ENCODE measurements at places on chromosomes 5 and 9. TPM values are rescaled to one million over a fixed set of nuclear protein-coding genes. Genes with fewer than 3 reads are reported as not detected.
A peak's percentile ranks its signal among the peaks of the same experiment; 100 is the strongest.

DNA sequence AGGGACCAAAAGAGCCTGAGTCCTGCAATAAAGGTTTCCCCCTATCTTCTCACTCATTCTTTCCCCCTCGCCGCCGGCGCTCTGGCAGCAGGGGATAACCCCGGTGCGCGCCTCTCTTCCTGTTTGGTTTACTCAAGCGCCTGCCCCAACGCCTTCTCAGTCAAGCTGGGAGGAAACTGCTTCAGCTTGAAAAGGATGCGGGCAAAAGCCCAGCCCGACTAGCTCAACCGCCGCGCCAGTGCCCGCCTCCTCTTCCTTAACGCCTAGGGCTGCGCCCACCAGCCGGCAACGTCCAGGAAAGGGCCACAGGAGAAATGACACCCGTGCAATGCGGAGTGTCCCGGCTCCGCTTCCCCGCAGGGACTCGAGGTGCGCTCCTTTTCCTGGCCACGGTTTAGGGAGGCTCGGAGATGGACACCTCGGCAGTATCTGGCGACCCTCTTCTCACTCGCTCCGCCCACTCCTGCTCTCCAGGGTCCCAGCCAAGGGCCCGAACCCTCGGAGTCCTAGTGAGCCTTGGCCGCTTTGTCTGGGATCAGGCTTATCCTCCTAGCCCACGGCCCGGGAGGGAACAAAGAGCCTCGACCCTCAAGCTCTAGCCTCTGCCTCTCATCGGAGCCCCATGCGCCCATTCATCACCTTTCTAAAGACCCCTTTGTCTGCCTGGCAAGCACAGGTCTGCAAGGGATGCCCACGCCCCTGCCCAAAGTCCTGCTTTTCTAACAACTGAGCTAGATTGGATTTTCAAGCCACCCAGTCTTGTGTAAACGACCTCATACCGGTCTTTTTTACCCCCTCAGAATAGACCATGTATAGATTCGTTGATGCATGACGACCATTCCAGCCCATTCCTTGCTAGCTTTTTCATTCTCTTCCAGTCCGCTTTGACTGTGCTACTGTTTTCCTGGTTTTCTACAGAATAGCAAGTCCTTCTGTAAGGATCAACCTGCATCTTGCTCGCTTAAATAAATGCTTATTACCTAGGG lies 2.0 kb downstream of the ST8SIA4 start:
- 0 out of 2 replicates have a peak, but pooled peaks cover 4% of the 10 kb centered on the region for H3K4me1 ChIP-seq
- peak; percentile 27 for DNase-seq
- no peak overlapping the region for H3K27ac ChIP-seq
- H3K27me3 ChIP-seq: no peaks in the 10 kb centered on the region
- H3K36me3 ChIP-seq: no peaks in the 10 kb centered on the region
- H3K4me3 ChIP-seq: peak overlapping the region; percentile 47

DNA sequence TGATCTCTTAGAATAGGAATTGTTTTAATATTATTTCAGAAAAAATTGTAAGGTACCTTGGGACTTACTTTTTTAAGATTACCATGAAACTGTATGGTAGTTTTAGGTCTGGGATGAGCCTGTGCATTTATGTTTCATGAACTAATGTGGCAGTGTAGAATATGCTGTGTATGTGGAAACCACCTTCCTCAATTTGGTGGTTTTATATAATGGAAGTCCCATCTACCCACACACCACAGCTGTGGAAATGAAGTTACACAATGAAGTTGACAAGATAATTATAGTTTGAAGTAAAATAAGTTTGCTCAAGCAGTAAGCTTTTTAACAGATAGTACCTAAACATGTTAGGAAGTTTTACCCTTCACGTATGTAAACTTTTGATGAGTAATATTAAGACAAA lies 24.4 kb downstream of the WDR36 start:
- DNase-seq: no peak
- H3K4me3 ChIP-seq: no peak overlapping the region
- H3K4me1 ChIP-seq: no peaks in the 10 kb centered on the region
- no peaks in the 10 kb centered on the region for H3K27me3 ChIP-seq

- H3K4me1 ChIP-seq: peaks cover 9% of the 10 kb centered on the region
- H3K4me3 ChIP-seq: no peak overlapping the region
- H3K27me3 ChIP-seq: no peaks in the 10 kb centered on the region
- H3K36me3 ChIP-seq: no peaks in the 10 kb centered on the region
- H3K27ac ChIP-seq: no peak overlapping the region
These were observed 63.5 kb upstream of the OSMR start for GRCh38 chr5:38782180-38782835.

DNA sequence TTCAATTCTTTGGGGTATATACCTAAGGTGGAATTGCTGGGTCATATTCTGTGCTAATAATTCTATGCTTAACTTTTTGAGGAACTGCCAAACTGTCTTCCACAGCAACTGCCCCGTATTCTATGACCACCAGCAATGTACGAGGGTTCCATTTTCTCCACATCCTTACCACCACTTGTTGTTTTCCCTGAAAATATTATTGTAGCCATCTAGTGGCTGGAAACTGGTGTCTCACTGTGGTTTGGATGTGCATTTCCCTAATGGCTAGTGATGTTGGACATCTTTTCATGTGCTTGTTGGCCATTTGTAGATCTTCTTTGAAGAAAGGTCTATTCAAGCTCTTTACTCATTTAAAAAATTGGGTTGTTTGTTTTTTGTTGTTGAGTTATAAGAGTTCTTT lies 30.7 kb downstream of the MSX2 start:
- peak; percentile 34 for DNase-seq
- H3K36me3 ChIP-seq: no peaks in the 10 kb centered on the region
- H3K4me1 ChIP-seq: no peaks in the 10 kb centered on the region
- H3K27ac ChIP-seq: no peak overlapping the region
- no peak overlapping the region for H3K4me3 ChIP-seq
- H3K27me3 ChIP-seq: no peaks in the 10 kb centered on the region

GRCh38 chr5:133118741-133119140 lies 66.9 kb downstream of the HSPA4 start:
- H3K36me3 ChIP-seq: no peaks in the 10 kb centered on the region
- DNase-seq: no peak
- no peak overlapping the region for H3K4me3 ChIP-seq
- no peaks in the 10 kb centered on the region for H3K27me3 ChIP-seq

- no peak overlapping the region for H3K4me3 ChIP-seq
- H3K4me1 ChIP-seq: no peaks in the 10 kb centered on the region
- no peak overlapping the region for H3K27ac ChIP-seq
These were observed 201.3 kb downstream of the FANCC start for GRCh38 chr9:95116002-95116807.

DNA sequence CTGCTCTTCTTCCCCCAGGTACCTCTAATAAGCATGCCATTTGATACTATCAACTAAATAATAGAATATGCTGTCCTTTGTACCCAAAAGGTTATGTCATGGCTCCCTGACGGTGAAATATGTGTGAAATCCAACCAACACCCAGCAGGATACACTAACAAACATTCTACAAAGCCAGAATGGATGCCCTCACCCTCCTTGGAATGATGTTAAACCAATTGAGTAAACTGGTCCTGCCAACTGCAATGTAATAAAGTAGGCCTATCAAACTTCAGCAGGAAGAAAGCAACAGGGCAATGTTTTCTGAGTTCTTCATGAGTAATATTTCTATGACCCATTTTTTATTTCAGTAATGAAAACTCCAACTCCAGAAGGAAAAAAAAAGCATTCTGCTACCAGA lies 24.9 kb downstream of the RGMB start:
- H3K4me3 ChIP-seq: no peak overlapping the region
- no peaks in the 10 kb centered on the region for H3K4me1 ChIP-seq
- H3K27ac ChIP-seq: no peak overlapping the region

GRCh38 chr5:170579601-170580000 lies 75.8 kb downstream of the KCNIP1 start:
- no peaks in the 10 kb centered on the region for H3K36me3 ChIP-seq
- no peaks in the 10 kb centered on the region for H3K4me1 ChIP-seq
- DNase-seq: no peak
- H3K4me3 ChIP-seq: no peak overlapping the region

Gene FOXD4
- 0.93 TPM for total RNA-seq

DNA sequence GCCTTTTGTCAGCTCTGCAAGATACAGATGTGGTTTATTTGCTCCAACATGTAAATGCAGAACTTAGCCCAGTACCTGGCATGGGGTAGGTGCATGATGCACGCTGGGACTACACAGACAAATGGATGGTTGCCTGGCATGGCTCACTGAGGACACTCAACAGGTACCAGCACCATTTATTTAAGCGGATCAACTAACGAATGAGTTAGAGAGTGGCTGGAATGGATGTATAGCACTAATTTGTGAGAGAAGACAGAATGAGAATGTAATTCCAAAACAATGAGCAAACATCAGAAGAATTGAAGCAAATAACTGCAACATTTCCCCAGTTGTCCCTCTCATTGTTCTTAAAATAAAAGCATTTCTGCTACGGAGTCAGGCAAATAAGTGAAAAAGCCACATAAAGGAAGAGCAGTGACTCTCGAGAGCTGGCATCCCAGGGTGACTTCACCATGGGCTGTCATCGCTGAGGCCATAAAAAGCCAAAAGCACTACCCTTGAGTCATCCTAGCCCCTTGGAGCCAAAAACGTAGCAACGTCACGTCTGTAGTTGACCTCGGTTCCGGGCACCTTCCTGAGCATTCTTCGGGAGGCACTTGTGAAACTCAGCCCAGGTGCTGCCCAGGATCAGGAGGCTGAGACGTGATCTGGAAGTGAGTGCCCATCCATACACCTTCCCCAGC lies 290.3 kb downstream of the NSG2 start:
- no peaks in the 10 kb centered on the region for H3K36me3 ChIP-seq
- DNase-seq: no peak
- H3K4me3 ChIP-seq: no peak overlapping the region
- H3K27me3 ChIP-seq: no peaks in the 10 kb centered on the region

Measured in Caco-2 (cell line).